ENCODE measurements at places on chromosomes 6 and 20.

- no peak for DNase-seq
Observed at GRCh38 chr20:4813076-4813862, 91.6 kb downstream of the PRND start.

DNA sequence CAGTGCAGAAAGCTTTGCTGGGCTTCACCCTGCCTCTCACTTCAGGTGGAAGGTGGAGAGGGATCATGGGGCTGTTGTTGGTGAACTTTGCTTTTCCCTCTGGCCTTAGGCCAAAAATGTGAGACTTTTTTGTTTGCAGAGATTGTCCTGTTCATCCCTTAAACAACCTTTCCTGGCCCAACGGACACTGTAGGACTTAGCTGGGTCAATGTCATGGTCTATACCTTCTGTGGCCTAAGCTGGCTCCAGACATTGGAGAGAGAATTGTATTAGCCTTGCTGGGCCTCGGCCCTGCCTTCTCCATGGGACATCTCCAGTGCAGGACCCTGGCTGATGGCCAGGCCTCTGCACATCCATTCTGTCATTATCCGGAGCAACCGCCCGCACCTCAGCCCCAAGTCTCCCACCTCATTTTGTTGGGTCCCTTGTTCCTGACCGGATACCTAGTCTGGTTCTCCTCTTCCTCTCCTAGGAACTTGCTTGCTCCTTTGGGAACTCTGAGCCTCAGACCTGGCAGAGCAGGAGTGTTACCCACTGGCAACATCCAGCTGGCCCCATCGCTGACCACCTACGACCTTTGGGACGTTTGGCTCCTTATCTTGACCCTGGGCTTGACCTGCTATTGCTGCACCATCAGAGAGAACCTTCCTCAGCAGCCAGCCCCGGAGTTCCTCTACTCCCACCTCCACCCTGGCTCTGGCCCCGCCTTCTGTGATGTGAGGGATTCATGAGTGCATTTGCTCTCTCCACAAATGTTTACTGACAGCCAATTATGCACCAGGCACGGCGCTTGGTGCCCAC lies 128.2 kb downstream of the BANF2 start:
- DNase-seq = no peak

- DNase-seq = no peak
Observed at GRCh38 chr6:524803-525202, 132.1 kb downstream of the HUS1B start.

DNA sequence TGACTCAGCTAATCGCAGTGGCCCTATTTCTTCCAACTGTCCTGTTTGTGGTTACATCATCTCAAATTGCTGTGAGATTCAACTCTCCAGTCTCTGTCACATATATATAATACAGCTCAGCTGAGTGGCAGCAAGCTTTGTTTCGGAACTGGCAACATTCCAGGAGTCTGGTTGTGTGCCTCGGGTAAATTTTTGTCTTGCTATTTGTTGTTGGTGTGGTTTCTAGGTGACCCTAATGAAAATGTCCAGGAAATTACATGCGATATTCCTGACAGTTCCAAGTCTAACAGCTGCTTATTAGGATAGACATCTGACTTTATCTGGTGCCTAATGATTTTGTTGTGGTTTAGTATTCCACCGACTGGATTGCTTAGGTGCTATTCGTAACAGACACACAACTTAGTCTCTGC lies 581.8 kb downstream of the CD109 start:
- peak; percentile 53 for DNase-seq

GRCh38 chr6:26089272-26089671 lies 2.0 kb downstream of the HFE start:
- no peak for DNase-seq

DNA sequence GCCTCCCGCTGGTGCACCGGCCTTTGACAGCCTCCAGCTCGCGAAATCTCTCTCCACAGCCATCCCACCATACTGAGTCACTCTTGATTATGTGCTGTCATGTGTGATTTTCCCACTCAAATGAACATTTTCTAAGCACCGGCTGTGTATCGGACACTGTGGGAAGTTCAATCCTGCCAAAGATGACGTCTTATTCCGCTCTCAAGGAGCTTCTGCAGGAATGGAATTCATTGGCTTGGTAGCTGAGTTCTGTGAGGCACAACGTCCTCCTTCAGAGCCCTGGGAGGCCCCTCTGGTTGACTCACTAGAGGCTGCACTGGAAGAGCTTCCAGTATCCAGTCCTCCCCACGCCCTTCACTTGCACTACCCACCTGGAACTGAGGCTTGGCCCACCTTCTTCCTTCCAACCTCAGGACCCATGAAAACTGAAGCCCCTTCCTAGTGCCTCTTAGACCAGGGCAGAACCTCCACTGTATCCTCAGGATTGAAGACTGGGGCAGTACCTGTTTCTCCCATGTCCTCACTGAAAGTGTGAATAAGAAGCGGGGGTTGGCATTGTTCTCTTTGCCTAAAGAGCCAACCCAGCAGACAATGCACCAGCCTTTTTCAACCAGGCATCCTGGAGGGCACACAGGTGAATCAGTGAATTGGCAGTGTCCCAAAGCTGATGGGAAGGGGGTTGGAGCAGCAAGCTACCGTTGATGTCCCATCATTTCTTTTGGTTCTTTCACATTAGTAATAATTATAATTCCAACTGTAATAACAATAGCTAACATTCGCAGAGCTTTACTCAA lies 1.7 kb downstream of the UNC5CL start:
- DNase-seq = no peak

DNA sequence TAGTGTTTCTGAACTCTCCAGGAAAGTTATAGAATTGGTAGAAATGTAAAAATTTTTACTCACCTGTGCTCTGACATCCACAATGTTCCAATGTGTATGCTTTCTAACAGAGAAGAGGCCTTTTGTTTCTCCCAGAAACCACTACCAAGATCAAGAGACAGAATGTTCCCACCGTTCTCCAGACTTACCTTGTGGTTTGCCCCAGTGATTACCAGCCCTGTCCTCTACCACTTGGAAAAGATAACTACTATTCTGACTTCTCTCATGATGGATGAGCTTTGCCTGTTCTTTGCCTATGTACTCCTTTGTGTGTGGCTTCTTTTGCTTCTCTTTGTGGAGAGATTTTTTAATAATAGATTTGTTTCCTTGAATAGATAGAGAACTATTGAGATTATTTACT lies 173.0 kb upstream of the SCGN start:
- DNase-seq = no peak
